ENCODE measurements at places on chromosomes 13 and 19.

- DNase-seq, result no peak
Observed at GRCh38 chr19:1093330-1093729, 1.8 kb downstream of the POLR2E start.

DNA sequence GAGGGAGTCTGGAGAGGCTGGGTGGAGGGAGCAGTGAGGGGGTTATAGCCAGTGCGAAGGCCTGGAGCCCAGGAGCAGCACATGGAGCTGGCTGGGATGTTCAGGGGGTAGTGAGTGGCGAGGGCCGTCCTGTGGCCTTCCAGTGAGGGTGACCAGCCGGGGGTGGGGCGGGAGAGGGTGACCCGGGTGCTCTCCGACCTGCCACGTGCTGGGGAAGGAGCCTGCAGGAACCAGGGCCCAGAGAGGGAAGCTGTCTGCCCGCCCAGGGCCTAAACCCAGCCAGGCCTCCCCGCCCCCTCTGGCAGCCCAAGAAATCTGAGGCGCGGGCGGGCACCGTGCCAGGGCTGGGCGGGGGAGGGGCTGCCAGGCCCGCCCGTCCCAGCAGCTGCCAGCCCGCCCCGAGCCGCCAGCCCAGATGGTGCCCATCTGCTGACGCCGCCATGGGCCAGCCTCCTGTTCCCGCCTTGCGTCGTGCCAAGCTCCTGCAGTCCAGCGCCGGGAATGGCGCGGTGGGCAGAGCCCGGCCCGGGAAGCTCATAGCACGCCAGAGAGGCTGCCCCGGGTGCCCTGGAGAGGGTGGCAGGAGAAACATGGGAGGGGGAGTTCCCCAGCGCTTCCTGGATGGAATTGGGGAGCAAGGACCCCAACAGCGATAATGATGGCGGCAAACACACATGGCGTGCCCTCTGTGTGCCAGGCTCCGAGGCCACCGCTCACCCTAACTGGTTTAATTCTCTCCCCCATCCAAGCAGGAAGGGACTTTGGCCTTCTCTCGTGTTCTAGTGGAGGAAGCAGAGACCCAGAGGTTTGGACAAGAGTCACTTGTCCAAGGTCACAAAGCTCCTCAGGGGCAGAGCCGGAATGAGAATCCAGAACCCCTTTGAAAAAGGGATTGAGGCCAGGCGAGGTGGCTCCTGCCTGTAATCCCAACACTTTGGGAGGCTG, 21.5 kb downstream of the NFIC start:
- DNase-seq, result no peak

DNA sequence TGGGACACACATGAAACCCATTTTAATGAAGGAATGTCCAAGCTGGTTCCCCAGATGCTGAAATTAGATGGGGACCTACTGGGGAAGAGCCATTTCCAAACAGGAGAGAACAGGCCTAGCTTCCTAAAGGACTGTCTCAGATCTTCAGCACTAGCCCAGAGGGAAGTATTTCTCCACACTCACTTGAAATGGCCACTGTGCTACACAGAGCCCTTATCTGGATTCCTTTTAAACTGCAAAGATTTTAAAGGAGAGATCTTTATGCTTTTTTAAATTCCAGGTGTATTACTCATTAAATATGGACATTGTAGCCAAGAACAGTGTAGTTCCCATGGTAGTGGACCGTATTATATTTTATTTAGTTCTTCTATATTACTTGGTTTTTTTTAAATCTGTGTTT, 255.3 kb downstream of the SHISA2 start:
- no peak for DNase-seq

DNA sequence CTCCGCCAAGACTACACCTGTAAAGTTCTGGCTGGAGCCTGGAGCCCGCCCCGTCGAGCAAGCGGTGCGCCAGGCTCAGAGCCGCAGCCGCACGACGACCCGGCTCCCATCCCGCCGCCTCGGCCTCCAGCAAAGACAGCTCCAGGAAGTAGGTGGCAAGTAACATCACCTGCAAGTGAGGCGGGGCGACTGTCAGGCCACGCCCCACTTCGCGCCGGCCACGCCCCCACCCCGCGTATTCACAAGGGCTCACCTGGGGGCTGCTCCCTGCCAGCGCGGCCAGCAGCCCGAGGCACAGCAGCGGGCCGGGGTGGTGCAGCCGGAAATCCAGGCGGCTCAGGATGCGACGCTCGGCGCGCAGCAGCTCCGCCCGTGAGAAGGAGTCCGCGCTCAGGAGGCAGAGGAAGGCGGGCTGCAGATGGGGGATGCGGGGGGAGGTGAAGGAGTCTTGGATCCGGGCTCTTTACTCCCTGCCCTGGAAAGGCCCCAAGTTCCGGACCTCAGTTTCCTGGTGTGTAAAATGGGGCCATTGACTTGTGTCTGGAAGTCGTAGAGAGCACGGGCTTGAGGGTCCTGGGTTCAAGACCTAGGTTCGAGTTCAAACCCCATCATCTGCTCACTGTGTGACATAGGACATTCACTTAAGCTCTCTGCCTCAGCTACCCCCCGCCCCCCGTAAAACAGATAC, 3.2 kb downstream of the CCNP start:
- no peak for DNase-seq

GRCh38 chr13:22227895-22228294, 557.0 kb downstream of the FGF9 start:
- DNase-seq, result no peak

DNA sequence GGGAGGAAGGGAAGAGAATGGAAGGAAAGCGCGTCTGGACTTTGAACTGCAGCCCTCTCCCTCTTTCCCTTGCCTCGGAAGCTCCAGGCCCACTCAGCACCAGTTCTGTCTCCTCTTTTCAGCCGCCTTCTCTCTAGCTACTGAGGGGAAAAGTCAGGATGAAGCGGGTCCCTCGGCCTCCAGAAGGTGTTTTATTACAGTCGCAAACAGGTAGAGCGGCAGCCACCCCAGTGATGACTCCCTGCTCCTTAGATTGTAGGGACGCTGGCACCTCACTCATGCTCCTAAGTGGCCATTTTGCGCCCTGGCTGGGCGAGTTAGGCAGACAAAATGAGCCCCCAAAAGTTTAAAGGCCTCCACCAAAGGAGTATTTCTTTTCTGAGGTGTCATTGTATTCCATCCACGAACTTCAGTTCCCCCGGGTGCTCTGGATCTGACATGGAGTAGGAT, 954 bp upstream of the STK24 start:
- no peak for DNase-seq

DNA sequence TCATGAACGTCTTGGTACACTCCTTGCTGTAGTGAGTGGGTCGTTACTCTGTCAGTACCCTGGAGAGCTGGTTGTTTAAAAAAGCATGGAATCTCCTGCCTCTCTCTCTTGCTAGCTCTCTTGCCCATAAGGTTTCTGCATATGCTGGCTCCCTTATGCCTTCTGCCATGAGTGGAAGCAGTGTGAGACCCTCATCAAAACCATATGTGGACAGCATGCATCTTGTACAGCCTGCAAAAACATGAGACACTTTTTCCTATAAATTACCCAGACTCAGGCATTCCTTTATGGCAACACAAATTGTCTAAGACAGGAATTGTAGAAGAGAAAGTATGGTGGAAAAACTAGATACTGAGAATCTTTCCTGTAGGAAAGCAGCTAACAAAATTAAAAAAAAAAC, 516.3 kb downstream of the SLITRK6 start:
- DNase-seq, result no peak

GRCh38 chr13:102774214-102774568, 605 bp upstream of the TEX30 start:
- no peak for DNase-seq

- no peak for DNase-seq
Observed at GRCh38 chr13:27166313-27166712, 5.3 kb downstream of the USP12 start.

GRCh38 chr19:5006201-5006600, 37.3 kb downstream of the KDM4B start:
- no peak for DNase-seq

- DNase-seq, result peak; percentile 69
Observed at GRCh38 chr19:49442771-49443365, 1.5 kb upstream of the SLC17A7 start.

GRCh38 chr13:33453936-33454335, 168.4 kb upstream of the STARD13 start:
- no peak for DNase-seq

DNA sequence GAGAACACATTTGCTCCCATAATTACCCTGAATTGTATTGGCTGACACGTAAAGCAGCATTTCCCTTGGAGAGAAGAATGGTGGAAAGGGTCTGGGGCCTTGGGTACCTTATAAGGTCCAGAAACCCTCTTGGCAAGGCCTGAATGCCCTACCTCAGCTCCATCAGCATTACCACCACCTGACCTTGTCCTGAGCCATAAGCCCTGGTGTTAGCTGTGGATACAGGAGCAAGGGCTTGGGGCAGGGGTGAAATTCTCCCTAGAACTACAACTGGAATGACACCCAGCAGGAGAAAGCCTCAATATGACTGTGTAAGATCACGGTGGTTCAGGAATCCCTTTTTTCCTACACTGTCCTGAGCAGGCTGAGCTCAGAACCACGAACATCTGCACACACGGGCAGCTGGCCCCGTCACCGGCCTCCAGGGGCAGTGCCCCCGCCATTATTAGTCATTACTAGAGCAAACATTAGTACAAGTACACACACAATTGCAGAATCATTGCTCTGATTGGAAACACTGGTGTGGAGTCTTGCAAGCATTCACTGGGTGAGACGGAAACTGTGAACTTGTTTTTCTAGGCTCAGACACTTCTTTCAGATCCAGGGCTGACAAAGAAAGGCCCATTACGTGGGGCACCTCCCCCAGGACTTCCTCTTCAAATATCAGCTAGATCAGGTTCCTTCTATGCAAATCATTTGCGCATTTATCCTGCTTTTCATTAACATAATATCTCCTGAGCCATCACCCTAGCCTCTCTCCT, 26.8 kb upstream of the MTIF3 start:
- DNase-seq, result peak; percentile 74

DNA sequence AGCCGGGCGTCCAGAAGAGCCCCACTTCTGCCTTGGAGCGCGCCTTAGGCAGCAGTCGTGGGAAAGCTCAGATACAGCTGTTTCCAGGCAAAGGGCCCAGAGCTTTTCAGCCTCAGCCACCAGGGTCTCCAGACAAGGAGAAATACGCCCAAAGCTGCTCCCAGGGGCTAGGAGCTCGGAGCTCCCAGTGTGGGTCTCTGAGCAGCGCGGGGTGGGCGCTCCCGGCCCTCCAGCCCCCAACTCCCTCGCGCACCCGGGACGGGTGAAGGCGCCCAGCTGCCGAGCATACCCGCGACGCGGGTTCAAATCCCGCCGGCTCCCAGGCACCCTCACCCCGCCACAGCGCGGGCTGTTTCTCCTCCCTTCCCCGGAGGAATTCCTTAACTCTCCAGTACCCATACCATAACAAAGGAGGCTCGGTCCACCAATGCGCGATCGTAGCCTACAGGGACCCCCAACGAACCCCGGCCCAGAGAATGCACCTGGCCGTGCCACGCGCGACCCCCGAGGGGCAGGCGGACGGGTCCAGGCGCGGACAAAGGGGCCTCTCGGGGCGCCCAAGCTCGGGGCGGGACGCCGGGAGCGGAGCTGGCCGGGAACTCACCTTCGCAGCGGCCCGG, 507 bp downstream of the COL4A1 start:
- DNase-seq, result no peak

DNA sequence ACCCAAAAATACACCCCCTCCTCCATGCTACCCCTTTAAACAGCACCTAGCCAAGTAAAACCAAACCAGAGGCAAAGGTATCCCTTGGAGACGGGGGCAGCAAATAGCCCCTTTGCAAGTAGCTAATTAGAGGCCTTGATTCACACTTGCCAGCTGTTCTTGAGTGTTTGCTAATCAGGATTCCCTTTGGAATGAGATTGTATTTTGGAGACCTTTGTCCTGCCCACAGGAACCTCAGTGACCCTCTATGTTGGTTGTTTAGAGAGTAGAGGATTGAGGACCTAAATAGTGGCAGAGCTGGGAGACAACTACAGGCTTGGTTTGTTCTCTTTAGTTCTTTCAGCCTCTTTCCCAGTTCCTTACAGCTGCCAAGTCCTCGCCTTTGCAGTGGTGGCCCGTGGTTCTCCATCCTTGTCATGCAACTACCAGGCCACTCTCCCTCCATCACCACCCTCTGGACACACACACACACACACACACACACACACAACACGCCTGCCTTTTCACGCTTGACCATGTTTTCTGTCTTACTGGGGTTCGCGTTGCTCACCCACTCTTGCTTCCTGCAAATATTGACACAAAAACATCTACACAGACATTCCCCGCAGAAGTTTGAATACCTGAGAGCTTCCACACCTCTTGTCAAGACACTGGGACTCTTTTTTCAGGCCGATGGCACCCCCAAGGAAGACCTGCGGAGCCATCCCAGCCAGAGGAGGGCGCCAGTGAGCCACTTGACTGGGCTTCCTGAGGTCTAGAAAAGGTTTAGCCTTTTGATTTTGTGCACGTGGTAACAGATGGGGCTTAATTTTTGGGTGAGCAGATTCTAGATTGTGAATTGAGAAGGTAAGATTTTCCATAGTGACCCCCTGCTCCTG, 80.0 kb upstream of the GPR183 start:
- peak; percentile 81 for DNase-seq

GRCh38 chr13:79225487-79226232, 180.4 kb downstream of the RBM26 start:
- no peak for DNase-seq

Measured in GM06990 (cell line).